ENCODE measurements at places on chromosomes 1 and 21.

- no peak for DNase-seq
Measured at GRCh38 chr1:116433275-116434257, 60.5 kb downstream of the ATP1A1 start.

DNA sequence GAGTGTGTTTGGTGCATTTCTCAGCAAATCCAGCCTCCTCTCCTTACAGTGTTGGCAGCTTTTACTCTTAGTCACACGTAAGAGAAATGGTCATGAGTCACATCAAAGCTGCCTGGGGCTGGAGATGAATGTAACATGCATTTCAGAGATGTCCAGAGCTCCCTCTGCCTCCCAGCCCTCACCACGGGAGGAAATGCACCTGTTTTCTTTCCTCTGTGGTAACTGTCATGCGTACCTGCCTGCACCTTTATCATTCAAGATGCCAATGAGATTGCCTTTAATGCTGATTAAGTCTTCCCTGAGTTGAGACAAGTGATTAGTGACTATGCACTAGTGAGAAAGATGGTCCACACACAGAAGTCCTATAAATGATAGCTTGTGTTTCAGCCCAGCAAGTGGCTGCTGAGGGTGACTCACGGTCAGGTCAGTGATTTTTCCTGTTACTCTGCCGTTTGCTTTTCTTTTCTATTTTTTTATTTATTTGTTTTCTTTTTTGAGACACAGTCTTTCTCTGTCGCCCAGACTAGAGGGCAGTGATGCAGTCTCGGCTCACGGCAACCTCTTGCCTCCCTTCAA is 277.3 kb upstream of the FMN2 start:
- no peak for DNase-seq

DNA sequence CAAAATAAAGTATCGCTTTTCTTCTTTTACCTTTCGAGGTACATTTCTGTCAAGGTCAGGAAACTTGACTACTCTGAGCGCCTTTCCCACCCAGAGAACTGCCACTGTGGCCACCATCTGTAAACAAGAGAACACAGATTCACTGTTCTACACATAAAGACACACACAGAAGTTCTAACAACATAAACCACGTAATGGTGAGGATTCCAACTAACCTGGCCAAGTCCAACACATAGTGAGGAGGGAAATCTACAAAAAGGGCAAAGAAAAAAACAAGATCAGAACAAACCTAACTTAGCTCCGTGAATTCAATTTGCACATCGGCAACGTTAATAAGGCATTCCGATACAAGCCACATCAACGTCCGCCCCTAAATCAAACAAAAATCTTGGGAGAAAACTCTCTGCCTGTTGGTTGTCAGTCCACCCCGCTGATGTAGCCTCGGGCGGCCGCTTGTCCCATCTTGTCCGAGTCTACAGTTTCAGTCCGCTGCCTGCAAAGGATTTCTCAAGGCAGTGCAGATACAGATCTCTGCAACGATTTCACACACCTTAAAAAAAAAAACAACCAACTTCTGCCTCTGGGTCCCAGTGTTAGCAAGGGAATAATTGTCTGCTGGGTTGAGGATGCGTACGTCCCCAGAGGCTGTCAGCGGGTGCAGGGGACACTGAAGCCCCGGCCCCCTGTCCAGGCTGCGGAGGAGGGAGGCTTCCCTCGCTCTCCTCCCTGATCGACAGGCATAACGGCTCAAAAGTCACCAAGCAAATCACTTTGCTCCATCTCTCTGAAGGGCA is 1.0 kb downstream of the SLC35D1 start:
- DNase-seq: no peak

GRCh38 chr1:7106442-7107108 is 321.3 kb downstream of the CAMTA1 start:
- DNase-seq: peak; percentile 5

DNA sequence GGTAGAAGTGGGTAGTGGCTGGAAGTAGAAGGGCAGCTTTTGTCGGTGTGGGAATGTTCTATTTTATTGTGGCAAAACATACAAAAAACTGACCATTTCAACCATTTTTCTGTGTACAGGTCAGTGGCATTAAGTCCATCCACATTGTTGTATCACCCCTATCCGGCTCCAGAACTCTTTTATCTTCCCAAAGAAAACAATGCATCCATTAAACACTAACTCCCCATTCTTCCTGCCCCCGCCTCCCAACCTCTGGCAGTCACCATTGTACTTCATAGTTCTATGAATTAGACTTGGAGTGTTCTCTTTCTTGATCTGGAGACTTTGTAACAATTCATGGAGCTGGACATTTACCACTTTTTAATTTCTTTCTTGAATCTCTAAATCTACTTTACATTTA is 55.7 kb downstream of the DEGS1 start:
- no peak for DNase-seq

DNA sequence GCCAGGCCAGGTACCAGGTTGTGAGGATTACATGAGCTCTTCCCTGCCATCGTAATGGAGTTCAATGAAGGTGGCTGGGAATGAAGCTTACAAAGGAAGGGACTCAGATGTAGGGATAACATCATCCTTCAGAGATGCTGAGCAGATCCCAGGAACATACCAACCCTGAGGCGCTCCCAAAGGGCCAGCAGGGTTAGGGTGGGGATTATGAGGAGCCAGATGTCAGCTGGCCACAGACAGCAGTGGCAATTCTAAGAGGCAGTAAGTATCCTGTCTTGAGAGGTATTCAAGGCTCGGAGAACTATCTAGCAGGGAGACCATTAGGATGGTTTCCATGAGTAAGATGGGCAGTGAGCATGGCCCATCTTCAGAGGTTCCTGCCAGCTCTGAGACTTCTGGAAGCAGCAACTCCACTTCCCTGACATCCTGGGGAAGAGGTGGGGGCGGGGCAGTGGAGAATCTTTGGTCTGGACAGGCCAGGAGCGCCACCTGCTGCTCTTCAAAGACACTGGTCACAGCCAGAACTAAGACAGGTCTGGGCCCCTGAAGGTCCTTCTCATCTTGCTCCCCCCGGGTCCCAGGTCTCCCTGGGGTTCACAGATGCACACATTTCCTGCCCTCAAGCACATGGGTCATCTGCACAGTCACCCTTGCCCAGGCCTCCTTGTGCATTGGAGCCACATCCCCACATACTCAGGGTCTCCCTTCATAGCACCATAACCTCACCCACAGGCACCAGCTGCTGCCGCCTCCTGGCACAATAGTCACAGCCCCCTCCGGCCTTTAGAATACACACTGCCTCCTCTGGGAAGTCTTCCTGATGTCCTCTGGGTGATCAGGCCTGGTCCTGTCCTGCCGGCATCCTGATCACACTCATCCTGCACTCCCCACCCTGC is 2.7 kb upstream of the SDC3 start:
- peak; percentile 39 for DNase-seq

DNA sequence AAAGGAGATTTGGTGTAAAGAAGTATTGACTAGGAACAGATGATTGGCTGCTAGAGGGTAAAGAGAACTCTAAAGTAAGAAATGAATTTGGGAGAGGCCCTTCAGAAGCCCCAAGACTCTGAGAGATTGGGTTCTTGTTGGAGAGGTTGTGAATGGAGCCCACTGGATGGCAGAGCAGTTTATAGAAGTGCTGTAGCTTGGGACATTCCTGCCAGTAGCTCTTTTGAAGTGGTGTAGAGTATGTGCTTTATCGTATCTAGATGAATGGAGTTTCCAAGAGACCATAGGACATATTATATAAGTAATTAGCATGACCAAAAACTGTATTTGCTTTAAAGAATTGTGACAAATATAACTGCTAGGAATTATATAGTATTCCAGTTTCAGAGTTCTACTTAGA is 21.3 kb downstream of the USP25 start:
- DNase-seq: no peak

DNA sequence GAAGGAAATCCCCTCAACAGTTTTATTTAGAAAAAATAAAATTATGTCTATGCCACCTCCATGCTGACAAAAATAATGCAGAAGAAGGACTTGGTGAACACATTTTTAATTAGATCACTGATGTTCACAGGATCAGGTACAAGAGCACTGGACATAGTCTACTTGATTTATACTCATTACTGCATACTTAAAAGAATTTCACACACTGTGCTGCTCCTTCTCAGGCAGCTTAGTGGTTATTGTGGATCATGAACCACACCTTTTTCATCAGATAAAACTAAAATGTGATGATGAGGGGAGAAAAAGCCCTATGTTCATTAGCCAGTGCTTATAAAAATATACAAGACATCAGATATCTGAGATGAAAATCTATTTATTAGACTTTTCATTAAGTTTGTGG is 103.3 kb upstream of the DPH5 start:
- no peak for DNase-seq

DNA sequence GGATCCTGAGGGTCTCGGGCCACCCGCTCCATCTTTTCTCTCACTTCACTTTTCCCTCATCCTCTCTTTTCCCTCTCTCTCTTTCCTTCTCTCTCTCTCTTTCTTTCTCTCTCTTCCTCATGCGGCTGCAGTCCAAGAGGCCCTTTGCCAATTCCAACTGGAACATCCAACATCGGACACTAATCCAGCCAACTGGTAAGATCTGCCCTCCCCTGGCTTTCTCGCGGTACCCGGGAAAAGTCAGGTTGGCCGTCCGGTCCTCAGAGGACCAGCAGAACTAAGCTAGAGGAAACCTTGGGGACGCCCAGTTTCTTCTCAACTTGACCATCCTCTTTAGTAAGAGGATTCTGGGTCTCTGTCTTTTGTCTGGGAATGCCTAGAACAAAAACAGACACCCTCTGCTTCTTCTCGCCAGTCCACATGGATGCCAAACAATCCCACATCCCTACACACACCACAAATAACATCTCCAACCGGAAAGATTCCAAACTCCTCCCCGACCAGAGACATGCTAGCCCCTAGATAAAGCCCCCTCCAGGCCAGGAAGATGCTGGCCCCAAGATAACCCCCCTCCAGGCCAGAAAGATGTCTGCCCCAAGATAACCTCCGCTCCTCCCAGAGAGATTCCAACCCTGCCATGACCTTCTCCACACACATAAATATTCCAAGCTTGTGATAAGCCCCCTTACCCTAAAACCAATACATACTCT is 3.2 kb upstream of the SETD4 start:
- no peak for DNase-seq

DNA sequence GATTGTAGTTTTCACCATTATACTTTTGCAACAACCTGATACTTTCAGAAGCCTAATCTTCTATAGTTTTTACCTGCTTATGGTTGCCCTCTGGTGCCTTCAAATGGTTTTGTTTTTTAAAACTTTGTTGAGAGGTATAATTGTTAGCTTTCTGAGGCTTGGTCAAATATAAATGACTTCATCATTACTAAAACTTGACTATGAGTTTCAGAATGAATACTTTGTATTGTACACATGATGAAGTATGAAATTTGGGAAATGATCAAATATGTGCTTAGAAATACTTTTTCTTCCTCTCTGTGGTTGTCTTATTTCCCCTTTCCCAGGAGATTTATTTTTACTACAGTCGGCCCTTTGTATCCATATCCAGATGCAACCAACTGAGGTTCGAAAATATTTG is 151.8 kb upstream of the B3GALT2 start:
- DNase-seq: no peak

- no peak for DNase-seq
Measured at GRCh38 chr1:5571861-5572401, 420.3 kb downstream of the NPHP4 start.

- DNase-seq: no peak
Measured at GRCh38 chr1:228938537-228938901, 203.2 kb downstream of the RHOU start.

GRCh38 chr1:13735168-13735930 is 35.4 kb downstream of the PRDM2 start:
- no peak for DNase-seq

DNA sequence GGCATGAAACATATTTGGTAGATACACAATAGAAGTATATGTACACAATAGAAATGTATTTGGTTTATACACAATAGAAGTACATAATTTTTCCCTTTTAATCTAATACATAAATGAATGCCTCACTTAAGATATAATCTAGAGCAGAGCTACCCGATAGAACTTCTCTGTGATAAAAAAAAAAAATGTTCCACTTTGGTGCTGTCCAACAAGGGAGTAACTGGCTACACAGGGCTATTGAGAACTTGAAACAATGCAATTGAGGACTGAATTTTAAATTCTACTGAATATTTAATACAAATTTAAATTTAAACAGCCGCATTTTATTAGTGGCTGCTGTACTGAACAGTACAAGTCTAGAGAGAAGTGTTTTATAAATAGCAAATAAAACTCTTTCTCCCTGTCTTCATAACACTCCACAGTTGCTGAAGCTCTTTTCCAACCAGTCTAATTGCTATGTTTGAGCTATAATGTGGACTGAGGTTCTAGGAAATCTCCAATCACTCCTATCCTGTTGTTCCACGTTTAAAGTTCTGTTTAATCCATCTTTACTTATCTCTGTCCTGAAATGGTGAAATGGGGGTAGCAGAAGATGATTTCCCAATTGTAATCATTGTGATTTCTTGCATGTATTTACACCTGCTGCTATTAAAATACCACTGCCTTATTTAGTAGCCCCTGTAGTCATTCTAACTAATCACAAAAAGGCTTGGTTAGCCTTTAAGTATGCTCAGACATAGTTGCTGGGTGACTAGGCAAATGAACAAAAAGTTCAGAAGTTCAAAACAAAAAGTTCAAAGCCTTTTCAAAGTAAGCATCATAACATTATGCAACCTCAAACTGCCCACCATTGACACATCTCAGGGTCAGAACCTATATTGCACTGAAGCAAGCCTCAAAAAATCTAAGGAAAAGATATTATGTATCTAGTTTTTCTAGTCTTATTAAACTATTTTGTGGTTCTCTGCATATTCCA is 192.3 kb upstream of the C1orf87 start:
- DNase-seq: no peak

DNA sequence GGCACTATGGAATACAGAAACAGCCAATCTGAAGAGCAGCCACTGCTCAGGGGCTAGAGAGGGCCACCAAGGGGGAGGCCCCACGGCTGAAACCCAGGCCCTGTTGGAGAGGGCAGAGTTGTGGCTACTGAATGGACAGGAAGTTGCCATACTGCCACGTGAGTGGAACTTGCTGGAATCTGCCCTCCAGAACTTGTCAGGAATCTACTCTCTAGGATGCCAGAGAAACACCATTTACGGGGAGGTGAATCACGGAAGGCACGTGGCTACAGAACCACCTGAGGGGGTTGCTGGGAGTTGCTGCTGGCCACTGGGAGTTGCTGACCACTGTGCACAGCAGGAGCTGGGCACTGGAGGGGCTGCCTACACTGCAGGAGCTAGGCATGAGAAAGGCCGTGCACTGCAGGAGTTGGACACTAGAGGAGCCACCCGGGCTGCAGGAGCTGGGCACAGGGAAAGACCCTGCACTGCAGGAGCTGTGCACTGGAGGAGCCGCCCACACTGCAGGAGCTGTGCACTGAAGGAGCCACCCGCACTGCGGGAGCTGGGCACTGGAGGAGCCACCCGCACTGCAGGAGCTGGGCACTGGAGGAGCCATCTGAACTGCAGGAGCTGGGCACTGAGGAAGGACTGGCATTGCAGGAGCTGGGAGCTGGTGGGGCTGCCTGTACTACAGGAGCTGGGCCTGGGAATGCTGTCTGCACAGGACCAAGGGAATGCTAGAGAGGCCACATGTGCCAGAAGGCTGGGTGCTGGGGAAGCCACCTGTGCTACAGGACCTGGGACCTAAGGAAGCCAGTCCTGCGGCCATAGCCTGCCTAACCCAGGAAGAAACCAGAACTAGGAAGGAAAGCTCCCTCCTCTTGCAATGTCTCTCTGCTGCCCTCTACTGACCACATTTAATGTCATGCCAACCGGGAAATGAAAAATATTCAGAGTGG is 343.4 kb downstream of the MATN1 start:
- peak; percentile 21 for DNase-seq

GRCh38 chr1:242011894-242012660 is 13.2 kb upstream of the MAP1LC3C start:
- no peak for DNase-seq
